EH (cell line): ENCODE measurements at places on chromosomes 2 and 18.

DNA sequence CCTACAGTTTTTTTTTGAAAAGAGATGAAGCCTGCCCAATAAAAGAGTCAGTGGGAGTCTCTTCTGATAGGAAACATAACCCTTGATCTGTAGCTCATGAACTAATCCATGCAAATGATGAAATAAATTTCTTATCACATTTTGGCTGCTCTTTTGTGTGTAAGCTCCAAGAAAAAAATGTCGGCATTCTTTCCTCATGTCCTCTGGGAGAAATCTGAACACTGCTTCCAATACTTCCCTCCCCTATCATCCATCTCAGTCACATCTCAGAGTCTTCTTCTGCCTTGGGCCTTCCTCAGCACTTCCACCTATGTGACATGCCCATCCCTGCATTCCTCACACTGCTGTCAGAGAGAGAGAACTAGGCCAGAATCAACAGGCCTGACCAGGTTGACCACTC lies 395.7 kb upstream of the ST6GAL2 start:
- no peak for DNase-seq

- DNase-seq: peak; percentile 88
Observed at GRCh38 chr2:220469201-220469600, 841.8 kb downstream of the SLC4A3 start.

DNA sequence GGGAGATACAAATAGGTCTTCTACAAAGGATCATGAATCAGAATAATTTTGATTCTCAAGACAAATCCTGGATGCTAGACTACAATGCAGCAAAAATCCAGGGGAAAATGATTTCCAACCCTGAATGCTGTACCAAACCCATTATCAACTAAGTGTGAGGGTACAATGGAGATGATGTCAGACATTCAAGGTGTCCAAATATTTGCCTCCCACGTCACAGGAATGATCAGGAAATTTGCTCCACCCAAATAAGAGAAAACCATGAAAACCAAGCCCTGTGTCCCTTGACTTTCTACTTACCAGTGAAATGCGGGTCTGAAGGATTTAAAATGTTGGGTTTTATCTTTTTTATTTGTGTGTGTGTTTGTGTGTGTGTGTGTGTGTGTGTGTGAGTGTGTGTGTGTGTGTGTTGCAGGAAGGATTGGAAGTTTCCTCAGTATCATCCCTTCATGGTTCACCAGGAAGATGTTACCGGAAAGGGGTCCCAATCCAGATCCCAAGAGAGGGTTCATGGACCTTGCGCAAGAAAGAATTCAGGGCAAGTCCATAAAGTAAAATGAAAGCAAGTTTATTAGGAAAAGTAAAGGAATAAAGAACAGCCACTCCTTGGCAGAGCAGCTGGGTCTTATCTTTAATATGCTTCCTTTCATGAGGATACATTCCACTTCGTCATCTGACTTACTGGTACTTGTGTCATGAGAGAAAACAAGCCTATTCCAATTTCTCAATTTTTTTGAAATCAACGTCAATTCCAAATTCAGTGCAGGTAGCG lies 61.1 kb upstream of the ID2 start:
- DNase-seq: no peak

- no peak for DNase-seq
Observed at GRCh38 chr2:118861731-118862130, 14.3 kb upstream of the EN1 start.

- DNase-seq: no peak
Observed at GRCh38 chr18:990197-990596, 85.5 kb downstream of the ADCYAP1 start.

DNA sequence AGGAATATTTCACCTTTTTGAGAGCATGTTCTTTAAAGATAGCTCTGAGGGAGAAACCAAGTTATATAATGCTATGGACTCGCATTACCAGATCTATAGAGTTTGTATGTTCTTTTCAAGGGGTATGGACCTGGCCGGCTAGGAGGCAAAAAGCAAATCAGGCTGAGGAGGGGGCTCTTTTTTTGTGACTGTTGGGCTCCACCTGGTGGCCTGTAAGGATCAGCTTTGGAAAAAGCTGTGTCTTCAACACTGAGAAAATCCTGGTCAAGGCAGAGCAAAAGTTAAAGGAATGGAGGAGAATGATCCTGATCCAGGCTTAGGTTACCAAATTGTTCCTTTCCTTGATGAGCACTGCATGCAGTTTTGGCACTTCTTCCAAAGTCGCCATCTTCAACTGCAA lies 180.5 kb downstream of the DIS3L2 start:
- DNase-seq: peak; percentile 43
